Neural crest cell (in vitro differentiated cells): ENCODE measurements at places on chromosomes 12 and 14.

DNA sequence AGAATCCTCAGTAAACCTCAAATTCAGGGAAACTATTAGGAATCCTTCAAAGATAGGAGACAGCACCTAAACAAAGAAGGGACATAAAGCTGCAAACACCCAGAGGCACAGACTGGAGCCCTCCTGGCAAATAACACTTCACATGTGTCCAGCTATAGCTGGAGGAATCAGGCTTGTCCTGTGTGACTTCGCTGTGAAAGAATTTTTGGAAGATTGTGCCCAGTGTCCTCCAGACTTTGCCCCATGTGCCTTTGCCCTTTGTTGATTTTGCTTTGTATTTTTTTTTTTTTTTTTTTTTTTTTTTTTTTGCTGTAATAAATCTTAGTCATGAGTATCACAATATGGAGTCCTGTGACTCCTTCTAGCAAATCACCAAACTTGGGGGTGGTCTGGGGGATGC, 136.8 kb downstream of the KCNH5 start:
- H3K27me3 ChIP-seq: no peaks in the 10 kb centered on the region
- H3K4me1 ChIP-seq: no peaks in the 10 kb centered on the region
- no peak overlapping the region for H3K4me3 ChIP-seq
- H3K36me3 ChIP-seq: no peaks in the 10 kb centered on the region
- no peak for DNase-seq
- peak overlapping the region; percentile 51 for H3K27ac ChIP-seq

GRCh38 chr14:99034711-99035171, 237.3 kb downstream of the BCL11B start:
- peaks cover 73% of the 10 kb centered on the region for H3K27me3 ChIP-seq
- no peaks in the 10 kb centered on the region for H3K36me3 ChIP-seq
- H3K27ac ChIP-seq: no peak overlapping the region
- peaks cover 27% of the 10 kb centered on the region for H3K4me1 ChIP-seq
- no peak overlapping the region for H3K4me3 ChIP-seq
- DNase-seq: no peak

DNA sequence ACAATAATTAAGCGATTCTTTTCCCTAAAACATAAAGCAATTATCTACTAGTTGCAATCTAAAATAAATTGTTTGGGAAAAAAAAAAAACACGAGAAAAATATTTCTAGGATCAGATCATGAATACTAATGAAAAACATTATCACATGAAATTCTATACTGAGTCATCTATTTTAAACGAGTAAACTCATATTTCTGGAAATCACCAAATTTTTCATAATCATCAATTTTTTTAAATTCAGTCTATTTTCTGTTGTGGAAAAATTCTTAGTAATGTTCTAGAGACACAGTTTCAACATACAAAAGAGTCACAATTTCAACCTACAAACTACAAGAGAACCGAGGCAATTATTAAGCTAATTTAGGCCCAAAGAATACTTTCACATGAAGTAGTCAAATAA, 245.6 kb upstream of the SOX5 start:
- H3K27ac ChIP-seq: no peak overlapping the region
- no peak for DNase-seq
- no peak overlapping the region for H3K4me3 ChIP-seq
- H3K4me1 ChIP-seq: peaks cover 22% of the 10 kb centered on the region

DNA sequence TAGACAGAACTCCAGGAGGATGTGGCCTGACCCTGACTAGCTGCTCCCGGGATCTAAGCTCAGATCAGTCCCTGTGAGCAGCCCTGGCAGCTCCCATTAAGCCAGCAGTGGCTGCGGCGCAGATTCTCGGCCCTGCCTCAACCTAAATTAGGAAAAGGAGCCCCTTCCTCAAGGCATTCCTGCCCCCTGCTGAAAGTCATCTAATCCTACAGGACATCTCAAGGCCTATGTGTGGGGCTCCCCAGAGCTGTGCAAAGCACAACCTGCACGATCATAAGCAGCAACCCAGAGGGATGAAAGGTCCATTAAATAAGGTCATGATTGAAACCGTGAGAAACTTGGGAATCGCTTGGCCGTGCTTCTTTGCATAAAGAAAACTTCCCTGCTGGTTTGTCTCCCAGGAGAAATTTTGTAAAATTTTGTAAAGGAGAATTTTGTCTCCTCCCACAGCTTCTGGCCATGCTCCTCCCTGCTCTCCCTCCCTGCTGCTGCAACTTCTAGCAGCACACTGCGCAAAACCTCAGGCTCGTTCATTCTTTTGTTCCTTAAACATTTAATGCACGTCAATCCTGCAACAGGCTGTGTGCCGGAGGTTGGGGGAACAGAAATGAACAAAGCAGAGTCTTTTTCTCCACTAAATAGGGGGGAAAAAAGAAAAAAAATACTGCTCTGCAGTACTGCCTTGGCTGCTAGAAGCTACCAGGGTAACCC, 96.6 kb upstream of the SLC35F4 start:
- H3K27ac ChIP-seq: peak overlapping the region; percentile 85
- peaks cover 5% of the 10 kb centered on the region for H3K27me3 ChIP-seq
- no peaks in the 10 kb centered on the region for H3K36me3 ChIP-seq
- H3K4me3 ChIP-seq: peak overlapping the region; percentile 66

DNA sequence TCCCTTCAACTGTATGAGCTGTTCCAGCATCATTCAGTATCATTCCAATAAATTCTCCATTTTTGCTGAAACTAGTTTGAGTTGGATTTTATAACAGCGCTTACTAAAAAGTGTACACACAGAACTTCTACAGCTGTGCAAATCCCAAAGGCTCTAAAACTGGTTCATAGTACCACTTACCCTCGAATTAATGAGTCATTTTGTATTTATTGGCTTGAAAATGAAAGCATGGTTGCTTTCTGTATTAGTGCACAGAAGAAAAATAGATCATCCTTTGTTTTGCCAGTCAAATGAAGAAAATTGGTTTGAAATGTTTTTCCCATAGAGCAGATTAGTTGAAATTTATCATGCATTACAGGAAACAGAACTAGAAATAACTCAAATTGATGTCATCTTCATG, 268.3 kb upstream of the CPNE8 start:
- no peak for DNase-seq
- no peaks in the 10 kb centered on the region for H3K36me3 ChIP-seq
- no peak overlapping the region for H3K27ac ChIP-seq
- H3K4me1 ChIP-seq: no peaks in the 10 kb centered on the region

- H3K4me1 ChIP-seq: peaks cover 23% of the 10 kb centered on the region
- H3K36me3 ChIP-seq: peaks cover 14% of the 10 kb centered on the region
- no peak overlapping the region for H3K27ac ChIP-seq
These were observed 147.0 kb upstream of the FRMD6 start for GRCh38 chr14:51504669-51505068.

GRCh38 chr12:14261096-14261495, 104.4 kb upstream of the ATF7IP start:
- no peak for DNase-seq
- peak overlapping the region; percentile 99 for H3K27ac ChIP-seq
- peak overlapping the region; percentile 66 for H3K4me3 ChIP-seq
- peaks cover 5% of the 10 kb centered on the region for H3K27me3 ChIP-seq
- peaks cover 32% of the 10 kb centered on the region for H3K36me3 ChIP-seq

DNA sequence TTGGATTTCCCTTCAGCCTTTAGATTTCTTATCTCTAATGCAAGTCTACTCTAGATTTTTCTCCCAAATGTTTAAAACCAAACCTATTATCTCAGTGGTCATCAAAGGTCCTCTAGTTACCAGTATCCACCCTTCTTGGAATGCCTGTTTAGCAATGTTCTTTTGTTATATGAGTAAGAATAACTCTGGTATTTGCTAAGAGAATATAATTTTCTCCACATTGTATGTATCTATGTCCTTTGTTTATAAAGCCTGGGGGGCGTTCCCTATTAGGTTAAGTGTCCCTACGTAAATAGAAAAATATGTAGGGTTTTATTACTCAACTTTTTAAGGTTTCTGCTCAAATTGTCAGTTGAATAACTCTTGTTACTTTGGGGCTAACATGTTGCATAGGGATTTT, 27.3 kb downstream of the PPM1A start:
- no peak for DNase-seq
- peaks cover 12% of the 10 kb centered on the region for H3K4me1 ChIP-seq
- no peak overlapping the region for H3K27ac ChIP-seq
- H3K27me3 ChIP-seq: no peaks in the 10 kb centered on the region
